ENCODE measurements at places on chromosomes 6 and 20.

DNA sequence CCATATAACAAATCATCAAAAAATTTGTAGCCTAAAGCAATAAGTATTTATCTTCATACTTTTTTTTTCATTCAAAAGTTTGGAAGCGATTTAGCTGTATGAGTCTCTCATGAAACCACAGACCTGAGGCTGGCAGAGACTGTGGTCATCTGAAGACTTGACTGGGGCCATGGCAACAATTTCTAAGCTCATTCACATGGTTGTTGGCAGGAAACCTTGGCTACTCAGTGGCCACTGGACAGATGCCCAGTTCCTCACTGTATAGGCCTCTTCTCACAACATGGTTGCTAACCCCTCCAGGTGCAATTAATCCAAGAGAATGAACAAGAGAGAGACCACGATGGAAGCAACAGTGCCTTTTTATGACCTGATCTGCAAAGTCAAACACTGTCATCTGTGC lies 235.9 kb downstream of the BTBD3 start:
- no peak for DNase-seq

GRCh38 chr6:32046450-32047083 lies 8.4 kb downstream of the CYP21A2 start:
- peak; percentile 1 for DNase-seq

DNA sequence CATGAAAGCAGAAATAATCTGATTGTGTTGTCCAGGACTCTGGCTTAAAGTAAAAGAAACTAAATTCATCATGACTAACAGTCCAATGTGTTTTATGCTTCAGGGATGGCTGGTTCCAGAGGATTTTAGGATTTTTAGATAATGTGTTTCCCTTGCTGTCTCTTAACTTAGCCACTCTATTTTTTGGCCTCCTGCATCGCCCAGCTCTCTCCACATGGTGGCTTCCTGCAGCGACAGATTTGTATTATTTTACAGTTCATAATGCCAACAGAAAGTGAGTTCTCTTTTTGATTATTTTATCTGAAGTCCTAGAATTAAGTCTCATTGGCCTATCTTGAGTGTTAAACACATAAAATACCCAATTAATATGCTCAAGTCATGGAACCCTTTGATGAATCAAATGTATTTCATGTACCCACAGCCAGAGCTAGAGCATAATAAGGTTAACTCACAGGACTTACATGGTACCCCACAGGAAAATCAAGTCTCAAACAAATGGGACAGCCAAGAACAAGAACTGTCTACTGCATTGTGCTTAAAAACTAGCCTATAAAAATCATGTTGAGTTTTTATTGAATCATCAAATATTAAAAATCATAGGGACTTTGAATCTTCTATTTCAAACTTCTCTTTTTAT lies 582.5 kb downstream of the DOK5 start:
- no peak for DNase-seq

- no peak for DNase-seq
Measured at GRCh38 chr6:168926306-168926705, 327.3 kb downstream of the THBS2 start.

GRCh38 chr6:68007717-68008116 lies 627.4 kb upstream of the ADGRB3 start:
- DNase-seq, result no peak
